H1 (cell line): ENCODE measurements at places on chromosomes 5 and 9. TPM values are rescaled to one million over a fixed set of nuclear protein-coding genes. Genes with fewer than 3 reads are reported as not detected.

DDX4 gene
- 0.15 TPM in 1 of 2 replicates, not detected in the other for total RNA-seq

PGM5 gene
- total RNA-seq = not detected in 2 replicates

SPINK4 gene
- not detected in 2 replicates for total RNA-seq

CCNI2 gene
- 1.4 TPM in 2 replicates for total RNA-seq

HNRNPAB gene
- total RNA-seq = 556 and 563 TPM in 2 replicates

CNTRL gene
- total RNA-seq = 13.9 and 14.3 TPM in 2 replicates

CAMK4 gene
- total RNA-seq = 6.3 and 8.3 TPM in 2 replicates

NRG2 gene
- 0.21 and 0.54 TPM in 2 replicates for total RNA-seq

PDCD1LG2 gene
- not detected in 2 replicates for total RNA-seq

PNPLA7 gene
- 0.47 and 0.57 TPM in 2 replicates for total RNA-seq

LURAP1L gene
- total RNA-seq = 1.2 and 1.6 TPM in 2 replicates

SPATA31A3 gene
- not detected in 2 replicates for total RNA-seq

PDLIM4 gene
- total RNA-seq = 8.3 and 10.7 TPM in 2 replicates

PCDHGA10 gene
- total RNA-seq = 2.1 and 2.2 TPM in 2 replicates

IFNK gene
- not detected in 2 replicates for total RNA-seq

SPINK7 gene
- not detected in 2 replicates for total RNA-seq

GFI1B gene
- 0.09 and 0.71 TPM in 2 replicates for total RNA-seq

FOXD4L5 gene
- 0.13 TPM in 1 of 2 replicates, not detected in the other for total RNA-seq

SLC6A18 gene
- total RNA-seq = not detected in 2 replicates

ANXA2R gene
- total RNA-seq = 0.17 and 0.29 TPM in 2 replicates

BTNL8 gene
- total RNA-seq = 0.27 and 0.48 TPM in 2 replicates

PROB1 gene
- 3.1 and 3.3 TPM in 2 replicates for total RNA-seq

EGFLAM gene
- total RNA-seq = 0.15 and 0.24 TPM in 2 replicates

ECSCR gene
- total RNA-seq = 2.7 and 3.3 TPM in 2 replicates

CCDC180 gene
- total RNA-seq = 3.6 and 8.2 TPM in 2 replicates
